ENCODE measurements at places on chromosomes 12 and 14. TPM values are rescaled to one million over a fixed set of nuclear protein-coding genes. Genes with fewer than 3 reads are reported as not detected.

DNA sequence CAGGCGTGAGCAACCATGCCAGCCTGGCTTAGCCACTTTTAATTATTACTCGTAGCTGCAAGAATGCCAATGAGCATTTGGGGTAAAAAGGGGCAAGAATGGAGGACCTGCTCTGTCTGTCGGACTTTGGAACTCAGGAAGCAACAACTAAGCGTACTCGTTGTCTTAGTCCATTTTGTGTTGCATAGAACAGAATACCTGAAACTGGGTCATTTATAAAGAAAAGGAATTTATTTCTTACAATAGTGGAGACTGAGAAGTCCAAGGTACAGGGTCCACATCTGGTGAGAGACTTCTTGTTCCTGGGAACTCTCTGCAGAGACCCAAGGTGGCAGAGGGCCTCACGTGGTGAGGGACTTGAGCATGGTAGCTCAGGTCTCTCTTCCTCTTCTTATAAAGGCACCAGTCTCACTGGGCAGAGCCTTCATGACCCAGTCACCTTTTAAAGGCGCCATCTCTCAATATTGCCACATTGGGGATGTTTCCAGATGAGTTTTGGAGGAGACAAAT, 29.2 kb downstream of the SLC35E3 start:
- DNase-seq = no peak

GRCh38 chr12:131571827-131572226, 139.1 kb upstream of the SFSWAP start:
- DNase-seq = no peak

The TAS2R8 gene
- not detected for total RNA-seq

GRCh38 chr14:96594961-96595360, 92.8 kb downstream of the PAPOLA start:
- DNase-seq = no peak

- peak; percentile 30 for DNase-seq
These were observed 1.4 kb upstream of the MAP4K5 start for GRCh38 chr14:50533806-50534205.

Data from M059J (cell line).